ENCODE measurements at places on chromosomes 11 and 22.

DNA sequence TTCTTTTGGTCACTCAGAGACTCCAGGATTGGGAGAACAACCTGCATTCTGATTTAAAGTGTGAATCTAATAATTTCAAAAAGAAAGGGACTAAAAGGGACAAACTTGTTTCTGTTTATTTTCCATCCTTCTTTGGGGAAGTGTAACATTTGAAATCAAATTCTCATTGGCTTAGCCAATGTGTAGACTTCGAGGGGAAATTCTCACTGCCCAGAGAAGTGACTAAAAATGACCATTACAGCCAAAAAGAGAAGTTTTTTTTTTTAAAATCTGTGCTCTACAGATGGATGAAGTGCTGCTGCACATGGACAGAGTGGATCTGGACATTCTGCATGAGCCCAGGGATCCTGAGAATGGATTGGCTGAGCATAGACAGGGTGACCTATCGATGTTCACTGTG is 49.4 kb upstream of the ELF5 start:
- DNase-seq: no peak

DNA sequence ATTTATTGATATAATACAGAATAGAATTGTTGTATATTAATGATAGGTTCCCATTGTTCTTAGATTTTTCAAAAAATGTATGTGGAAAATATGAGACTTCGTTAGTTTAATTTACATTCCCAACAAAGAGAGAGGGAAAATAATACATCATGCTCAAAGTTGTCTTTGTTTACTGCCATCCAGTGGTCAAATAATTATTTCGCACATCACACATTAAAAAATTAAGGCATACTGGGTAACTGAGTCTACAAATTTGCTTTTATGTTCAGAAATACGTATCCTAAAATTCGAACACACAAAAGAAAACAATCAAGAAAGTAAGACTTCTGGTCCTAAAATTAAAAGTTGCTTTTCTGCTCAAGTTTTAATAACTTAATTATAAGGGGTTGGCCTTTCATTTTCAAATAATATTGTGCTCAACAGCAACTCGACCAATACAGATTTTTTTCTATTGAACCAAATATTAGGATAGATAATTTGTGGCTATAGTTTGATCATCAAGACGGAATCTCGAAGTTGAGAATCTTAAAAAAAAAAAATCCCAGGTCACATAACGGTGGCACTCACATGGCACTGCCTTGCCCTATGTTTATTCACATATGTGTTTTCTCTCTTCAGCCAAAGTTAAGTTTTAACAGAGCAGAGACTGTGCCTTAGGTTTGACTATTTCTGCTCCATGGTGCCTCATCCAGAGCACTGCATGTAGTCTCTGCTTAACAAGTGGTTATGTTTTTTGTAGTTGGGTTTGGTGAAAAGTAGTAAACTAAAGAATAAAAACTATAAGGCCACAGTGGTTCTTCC is 12.3 kb downstream of the PDGFD start:
- DNase-seq: no peak

GRCh38 chr11:119196833-119197483 is 9.2 kb upstream of the CBL start:
- peak; percentile 77 for DNase-seq

GRCh38 chr11:11169715-11170351 is 183.2 kb downstream of the CSNK2A3 start:
- peak; percentile 29 for DNase-seq

GRCh38 chr11:100890789-100891188 is 203.7 kb downstream of the ARHGAP42 start:
- no peak for DNase-seq

DNA sequence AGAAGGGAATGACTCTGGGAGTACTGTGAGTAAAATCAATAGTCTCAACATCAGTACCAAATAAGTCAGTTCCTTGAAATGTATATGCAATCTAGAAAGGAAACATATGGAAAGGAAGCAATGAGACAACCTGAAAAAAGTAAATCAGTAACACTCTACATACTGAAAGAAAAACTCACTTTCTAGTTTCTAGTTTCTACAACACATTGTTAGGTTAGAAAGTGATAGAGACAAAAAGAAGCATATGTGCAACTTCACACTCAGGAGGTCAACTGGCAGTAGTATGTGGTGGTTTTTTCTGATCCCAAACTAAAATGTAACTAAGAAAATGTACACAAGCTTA is 156.5 kb upstream of the SOX6 start:
- DNase-seq: no peak

- no peak for DNase-seq
Observed at GRCh38 chr11:68090706-68091105, 30.5 kb downstream of the CHKA start.

DNA sequence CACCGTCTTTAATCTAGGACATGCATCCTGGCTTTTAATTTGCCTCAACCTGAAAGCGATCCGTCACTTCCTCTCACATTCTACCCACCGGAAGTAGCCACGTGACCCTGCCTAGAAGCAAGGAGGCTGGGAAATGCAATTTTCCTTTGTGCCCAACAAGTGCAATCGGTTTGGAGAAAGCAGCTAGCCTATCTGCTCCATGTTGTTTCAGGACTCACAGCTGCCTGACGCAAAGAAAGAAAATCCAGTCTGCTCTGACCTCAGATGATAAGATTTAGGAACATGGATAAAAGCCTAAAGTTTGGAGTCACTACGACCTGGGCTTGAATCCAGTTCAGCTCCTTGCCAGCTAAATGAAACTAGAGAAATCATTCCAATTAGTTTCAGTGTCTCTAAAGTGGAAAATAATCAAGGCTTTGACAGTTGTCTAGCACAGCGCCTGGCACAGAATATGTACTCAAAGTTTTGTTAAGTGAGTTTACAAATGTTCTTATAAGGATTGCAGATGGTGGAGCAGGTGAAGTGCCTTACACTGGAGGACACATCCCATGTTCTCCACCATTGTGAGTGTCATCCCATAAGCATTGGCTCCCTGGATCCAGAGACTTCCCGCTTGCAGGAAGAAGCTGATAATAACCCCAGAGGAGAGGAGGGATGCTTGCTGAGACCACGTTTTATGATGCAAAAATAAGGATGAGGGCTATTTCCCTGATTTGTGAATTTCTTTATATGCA is 553.7 kb downstream of the MN1 start:
- no peak for DNase-seq

GRCh38 chr22:20625270-20625669 is 117.9 kb downstream of the MED15 start:
- DNase-seq: no peak

GRCh38 chr11:117084992-117085391 is 13.2 kb downstream of the SIK3 start:
- DNase-seq: no peak

GRCh38 chr22:17641269-17641668 is 2.7 kb downstream of the BCL2L13 start:
- DNase-seq: no peak

DNA sequence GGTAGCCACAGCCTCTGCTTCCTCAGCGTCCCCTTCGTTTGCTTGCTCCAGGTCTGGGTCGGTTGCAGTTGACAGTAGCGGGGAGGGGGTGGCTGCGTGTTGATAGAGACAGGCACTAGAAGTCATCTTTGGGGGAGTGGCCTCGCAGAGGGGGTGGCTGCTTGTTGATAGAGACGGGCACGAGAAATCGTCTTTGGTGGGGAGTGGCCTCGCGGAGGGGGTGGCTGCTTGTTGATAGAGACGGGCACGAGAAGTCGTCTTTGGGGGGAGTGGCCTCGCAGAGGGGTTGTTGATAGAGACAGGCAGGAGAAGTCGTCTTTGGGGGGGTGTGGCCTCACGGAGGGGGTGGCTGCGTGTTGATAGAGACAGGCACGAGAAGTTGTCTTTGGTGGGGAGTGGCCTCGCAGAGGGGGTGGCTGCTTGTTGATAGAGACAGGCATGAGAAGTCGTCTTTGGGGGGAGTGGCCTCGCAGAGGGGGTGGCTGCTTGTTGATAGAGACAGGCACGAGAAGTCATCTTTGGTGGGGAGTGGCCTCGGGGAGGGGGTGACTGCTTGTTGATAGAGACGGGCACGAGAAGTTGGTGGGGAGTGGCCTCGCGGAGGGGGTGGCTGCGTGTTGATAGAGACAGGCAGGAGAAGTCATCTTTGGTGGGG is 328.3 kb downstream of the TBC1D22A start:
- DNase-seq: peak; percentile 31

DNA sequence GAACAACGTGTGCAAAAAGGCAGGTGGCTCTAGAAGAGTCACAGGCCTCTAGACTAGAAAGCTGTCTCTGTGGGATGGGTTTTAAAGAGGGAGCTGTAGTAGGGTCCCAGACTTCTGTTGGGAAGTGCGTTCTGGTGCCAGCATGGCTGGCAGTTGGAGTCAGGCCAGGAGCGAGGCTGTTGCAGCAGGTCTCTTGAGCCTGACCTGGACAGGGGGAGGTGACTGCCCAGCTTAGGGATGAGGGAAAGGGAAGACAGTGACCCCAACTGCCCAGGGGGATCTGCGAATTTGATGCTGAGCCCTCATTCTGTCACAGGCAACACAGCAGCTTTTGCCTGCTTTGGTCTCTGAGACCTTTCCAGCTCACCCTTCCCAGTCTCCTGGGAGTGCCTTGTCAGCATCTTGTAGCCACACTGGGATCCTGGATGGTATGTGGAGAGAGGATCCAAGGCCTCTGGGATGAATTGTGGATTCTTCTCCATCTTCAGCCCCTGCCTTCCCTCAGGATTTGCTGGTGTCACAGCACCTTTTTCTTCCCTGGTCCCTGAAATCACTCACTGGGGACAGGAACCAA is 3.4 kb downstream of the TSKU start:
- no peak for DNase-seq

GRCh38 chr11:57679396-57679795 is 11.5 kb downstream of the ZDHHC5 start:
- DNase-seq: no peak

GRCh38 chr11:34784318-34784841 is 131.8 kb downstream of the APIP start:
- no peak for DNase-seq

DNA sequence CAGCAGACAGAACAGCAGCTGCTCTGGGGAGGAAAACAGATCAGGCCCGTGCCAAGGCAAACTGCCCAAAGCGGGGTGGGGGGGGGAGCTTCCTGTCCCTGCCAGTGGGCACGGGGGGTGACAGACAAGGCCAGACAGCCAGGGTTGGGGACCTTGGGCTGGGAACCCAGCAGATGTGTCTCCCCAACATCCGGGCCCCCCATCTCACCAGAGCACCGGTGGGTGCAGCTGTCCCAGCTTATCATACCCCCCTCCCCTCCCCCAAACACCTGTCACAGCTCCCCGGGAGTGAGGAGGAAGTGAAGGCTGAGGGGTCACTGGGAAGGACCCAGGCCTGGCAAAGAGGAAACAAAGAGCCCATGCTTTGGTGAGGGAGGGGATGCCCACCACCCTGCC is 1.3 kb downstream of the PPP1R14B start:
- DNase-seq: peak; percentile 27

GRCh38 chr22:24873226-24873625 is 67.2 kb downstream of the SGSM1 start:
- no peak for DNase-seq

- no peak for DNase-seq
Observed at GRCh38 chr11:124861670-124862069, 3.6 kb upstream of the ROBO3 start.

- no peak for DNase-seq
Observed at GRCh38 chr11:77771135-77771534, 49.4 kb downstream of the RSF1 start.

DNA sequence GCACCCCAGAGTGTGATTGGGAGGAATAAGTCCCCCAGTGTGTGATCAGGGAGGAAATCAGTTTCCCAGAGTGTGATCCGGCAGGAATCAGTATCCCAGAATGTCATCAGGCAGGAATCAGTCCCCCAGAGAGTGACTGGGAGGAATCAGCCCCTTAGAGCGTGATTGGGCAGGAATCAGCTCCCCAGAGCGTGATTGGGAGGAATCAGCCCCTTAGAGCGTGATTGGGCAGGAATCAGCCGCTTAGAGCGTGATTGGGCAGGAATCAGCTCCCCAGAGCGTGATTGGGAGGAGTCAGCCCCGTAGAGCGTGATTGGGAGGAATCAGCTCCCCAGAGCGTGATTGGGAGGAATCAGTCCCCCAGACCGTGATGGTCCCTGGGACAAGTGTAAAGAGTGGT is 81.1 kb upstream of the EIF3D start:
- no peak for DNase-seq

- DNase-seq: no peak
Observed at GRCh38 chr11:73030130-73030529, 112.0 kb downstream of the FCHSD2 start.

- DNase-seq: no peak
Observed at GRCh38 chr11:43930868-43931716, 11.3 kb upstream of the C11orf96 start.

DNA sequence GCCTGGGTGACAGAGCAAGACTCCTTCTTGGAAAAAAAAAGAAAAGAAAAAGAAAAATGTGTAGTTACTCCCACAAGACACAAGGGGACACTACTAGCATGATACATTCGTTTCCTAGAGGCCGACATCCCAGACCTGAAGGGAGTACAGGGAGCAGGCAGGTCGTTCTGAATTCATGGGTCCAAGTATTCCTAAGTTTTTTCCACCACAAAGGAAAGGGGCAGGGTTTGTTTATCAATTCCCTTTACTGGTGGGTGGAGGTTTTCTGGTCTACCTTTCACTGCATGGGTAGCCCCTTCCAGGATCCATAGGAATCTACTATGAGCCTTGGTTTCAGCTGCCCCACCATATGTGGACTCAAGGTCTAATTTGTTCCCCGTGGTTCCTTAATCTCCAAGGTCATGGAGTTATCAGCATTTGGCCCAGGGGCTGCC is 11.8 kb downstream of the TIGD3 start:
- DNase-seq: no peak

- no peak for DNase-seq
Observed at GRCh38 chr11:116990061-116990473, 108.2 kb downstream of the SIK3 start.

- no peak for DNase-seq
Observed at GRCh38 chr11:10875430-10876021, 17.7 kb upstream of the ZBED5 start.

DNA sequence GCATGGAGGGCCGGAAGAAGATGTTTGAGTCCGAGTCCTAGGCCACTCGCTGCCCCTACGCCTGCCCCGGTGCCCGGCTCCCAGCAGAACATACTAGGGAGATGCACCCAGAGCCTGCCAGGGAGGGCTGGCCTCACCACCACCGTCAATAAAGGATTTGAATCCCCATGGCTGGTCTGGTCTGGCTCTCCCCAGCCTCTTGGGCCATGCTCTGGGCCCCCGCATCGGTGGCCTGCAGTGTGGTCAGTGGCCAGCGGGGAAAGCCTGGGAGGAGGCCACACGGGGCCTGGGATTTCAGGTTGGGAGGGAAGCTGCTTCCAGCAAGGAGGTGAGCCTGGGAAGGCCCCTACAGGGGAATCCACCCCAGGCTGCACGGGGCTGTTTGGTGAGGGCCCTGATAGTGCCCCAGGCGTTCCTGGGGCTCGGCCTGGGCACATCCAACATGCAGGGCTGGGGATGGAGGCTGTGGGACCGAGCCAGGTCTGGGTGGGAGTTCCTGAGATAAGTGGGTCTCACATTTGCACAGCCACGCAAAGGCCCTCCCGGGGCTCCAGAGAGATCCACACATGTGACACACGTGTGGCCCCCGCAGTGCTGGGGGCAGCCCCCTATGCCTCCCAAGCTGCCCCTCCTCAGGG is 2.8 kb downstream of the TNNI2 start:
- no peak for DNase-seq

All from activated CD4-positive, alpha-beta T cell treated with anti-CD3 and anti-CD28 coated beads for 48 hours (primary cell).